Activated CD4-positive, alpha-beta T cell treated with anti-CD3 and anti-CD28 coated beads for 36 hours (primary cell): ENCODE measurements at places on chromosomes 3 and 15. TPM values are rescaled to one million over a fixed set of nuclear protein-coding genes. Genes with fewer than 3 reads are reported as not detected.

GRCh38 chr3:58560771-58561311 is 16.4 kb downstream of the FAM107A start:
- H3K27ac ChIP-seq = no peak overlapping the region
- H3K4me1 ChIP-seq = no peaks in the 10 kb centered on the region
- peak; percentile 12 for DNase-seq
- H3K27me3 ChIP-seq = peaks cover 3% of the 10 kb centered on the region
- H3K36me3 ChIP-seq = no peaks in the 10 kb centered on the region

DNA sequence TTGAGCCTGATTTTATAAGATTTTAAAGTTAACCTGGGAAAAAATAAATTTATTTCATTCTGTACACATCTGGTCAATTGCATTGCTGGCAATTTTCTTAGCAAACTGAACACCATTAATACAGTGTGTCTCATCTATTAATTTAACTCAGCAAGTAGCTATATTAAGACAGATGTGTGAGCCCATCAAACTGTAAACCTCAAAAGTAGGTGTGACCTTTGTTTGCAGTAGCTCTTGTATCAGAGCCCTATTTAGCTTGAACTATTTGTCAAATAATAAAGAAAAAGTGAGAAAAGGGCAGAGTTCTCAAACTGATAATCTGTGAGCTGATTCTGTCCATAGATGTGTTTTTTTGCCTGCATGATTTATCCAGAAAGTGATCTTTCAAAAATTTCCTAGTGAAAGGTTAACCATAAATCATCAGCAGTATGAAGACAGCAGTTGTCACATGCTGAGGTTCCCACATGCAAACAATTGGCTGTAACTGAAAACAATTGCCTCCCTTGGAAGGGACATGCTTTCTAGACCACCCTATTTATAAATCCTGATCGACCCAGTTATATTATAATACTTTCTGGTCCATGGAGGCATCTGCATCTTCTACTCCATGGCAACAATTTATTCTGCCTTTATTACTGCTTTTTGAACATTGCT is 646.5 kb downstream of the NSUN3 start:
- H3K4me3 ChIP-seq = no peak overlapping the region
- H3K27ac ChIP-seq = no peak overlapping the region
- no peaks in the 10 kb centered on the region for H3K4me1 ChIP-seq

DNA sequence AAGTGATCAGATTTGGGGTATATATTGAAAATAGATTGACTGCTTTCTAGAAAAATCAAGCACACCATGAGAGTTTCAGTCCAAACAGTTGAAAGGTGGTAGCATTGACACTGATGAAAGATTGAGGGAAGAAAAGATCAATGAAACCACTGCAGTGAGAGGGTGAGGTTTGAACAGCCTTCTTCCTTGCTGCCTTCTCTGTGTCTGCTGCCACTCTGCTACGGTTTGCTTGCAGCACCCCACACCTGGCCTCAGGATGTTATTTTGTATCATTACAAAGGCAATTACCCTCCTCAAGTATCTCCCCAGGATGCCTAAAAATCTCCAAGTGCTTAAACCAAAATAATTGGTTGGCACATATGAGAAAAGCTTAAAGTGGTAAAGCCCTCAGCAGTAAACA is 683.6 kb upstream of the ARPP21 start:
- H3K36me3 ChIP-seq = no peaks in the 10 kb centered on the region
- no peak overlapping the region for H3K4me3 ChIP-seq
- H3K27ac ChIP-seq = no peak overlapping the region
- peaks cover 4% of the 10 kb centered on the region for H3K27me3 ChIP-seq
- no peak for DNase-seq

GRCh38 chr3:18208856-18209255 is 216.3 kb downstream of the SATB1 start:
- peak; percentile 19 for DNase-seq
- no peak overlapping the region for H3K4me3 ChIP-seq
- peaks cover 21% of the 10 kb centered on the region for H3K4me1 ChIP-seq
- H3K27ac ChIP-seq = peak overlapping the region; percentile 64
- peaks cover 15% of the 10 kb centered on the region for H3K27me3 ChIP-seq

The XCR1 gene
- not detected for total RNA-seq

DNA sequence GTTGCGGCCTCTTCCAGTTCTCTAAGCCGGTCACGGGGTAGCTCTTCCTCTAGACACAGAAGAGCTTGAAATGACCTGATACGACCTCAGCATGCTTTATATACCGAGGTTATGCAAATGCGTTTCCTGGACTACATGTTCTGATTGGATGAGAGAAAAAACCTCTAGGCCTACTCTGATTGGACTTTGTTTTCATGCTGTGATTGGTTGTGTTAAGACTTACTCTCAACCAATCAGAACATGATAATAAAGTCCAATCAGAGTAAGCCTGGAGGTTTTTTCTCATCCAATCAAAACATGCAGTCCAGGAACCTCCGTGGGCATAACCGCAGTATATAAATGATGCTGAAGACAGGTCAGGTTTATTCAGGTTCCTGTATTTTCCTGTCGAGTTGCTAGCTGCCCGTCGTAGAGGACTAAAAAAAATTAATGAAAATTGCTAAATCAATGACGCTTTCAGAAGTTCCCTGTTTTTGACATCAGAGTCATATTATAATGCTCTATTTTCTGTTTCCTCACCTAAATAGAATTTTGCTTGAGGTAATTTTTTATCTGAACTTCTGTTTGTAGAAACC is 177.4 kb downstream of the POTEB3 start:
- H3K27ac ChIP-seq = no peak overlapping the region
- DNase-seq = no peak
- no peaks in the 10 kb centered on the region for H3K4me1 ChIP-seq
- no peaks in the 10 kb centered on the region for H3K27me3 ChIP-seq

DNA sequence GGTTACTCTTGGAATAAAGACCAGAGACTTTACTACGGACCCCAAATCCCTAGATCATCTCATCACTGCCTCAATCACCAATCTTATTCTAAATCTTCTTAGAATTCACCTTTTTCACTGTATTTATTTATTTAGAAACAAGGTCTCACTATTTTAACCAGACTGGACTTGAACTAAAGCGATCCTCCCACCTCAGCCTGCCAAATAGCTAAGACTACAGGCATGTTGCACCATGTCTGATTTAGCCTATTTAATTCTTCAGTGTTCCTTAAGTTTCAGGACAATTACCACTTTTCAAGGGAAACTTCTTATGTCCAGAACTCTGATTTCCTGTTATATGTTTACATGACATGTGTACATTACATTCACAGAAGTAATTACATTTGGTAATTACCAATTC is 238.0 kb upstream of the COL8A1 start:
- no peaks in the 10 kb centered on the region for H3K4me1 ChIP-seq
- no peak overlapping the region for H3K27ac ChIP-seq
- DNase-seq = no peak
- no peak overlapping the region for H3K4me3 ChIP-seq

- H3K4me1 ChIP-seq = peaks cover 30% of the 10 kb centered on the region
- no peak overlapping the region for H3K4me3 ChIP-seq
- no peaks in the 10 kb centered on the region for H3K27me3 ChIP-seq
- no peak overlapping the region for H3K27ac ChIP-seq
- no peak for DNase-seq
Observed at GRCh38 chr3:71600646-71601288, 17.2 kb upstream of the FOXP1 start.

DNA sequence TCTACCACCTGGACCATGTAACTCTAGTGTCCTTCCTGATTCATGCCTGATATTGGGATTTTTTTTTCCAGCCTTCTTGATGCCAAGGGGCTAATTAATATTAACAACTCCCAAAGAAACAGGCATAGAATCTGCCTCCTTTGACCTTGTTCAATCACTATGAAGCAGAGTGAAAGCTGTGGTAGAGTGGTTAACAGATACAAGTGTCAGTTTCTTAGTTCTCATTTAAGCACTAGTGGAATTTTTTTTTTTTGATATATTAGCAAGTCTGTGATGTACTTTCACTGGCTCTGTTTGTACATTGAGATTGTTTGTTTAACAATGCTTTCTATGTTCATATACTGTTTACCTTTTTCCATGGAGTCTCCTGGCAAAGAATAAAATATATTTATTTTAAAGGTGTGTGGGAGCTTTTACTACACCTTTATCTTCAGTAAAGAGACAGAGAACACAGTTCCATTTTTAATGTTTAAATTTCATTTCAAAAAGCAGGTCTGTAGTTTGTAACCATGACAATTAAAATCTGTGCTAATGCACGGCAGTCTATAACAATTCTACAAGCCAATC is 67.1 kb downstream of the TOP2B start:
- H3K27ac ChIP-seq = no peak overlapping the region
- H3K36me3 ChIP-seq = peaks cover 13% of the 10 kb centered on the region
- H3K27me3 ChIP-seq = no peaks in the 10 kb centered on the region
- no peak overlapping the region for H3K4me3 ChIP-seq

DNA sequence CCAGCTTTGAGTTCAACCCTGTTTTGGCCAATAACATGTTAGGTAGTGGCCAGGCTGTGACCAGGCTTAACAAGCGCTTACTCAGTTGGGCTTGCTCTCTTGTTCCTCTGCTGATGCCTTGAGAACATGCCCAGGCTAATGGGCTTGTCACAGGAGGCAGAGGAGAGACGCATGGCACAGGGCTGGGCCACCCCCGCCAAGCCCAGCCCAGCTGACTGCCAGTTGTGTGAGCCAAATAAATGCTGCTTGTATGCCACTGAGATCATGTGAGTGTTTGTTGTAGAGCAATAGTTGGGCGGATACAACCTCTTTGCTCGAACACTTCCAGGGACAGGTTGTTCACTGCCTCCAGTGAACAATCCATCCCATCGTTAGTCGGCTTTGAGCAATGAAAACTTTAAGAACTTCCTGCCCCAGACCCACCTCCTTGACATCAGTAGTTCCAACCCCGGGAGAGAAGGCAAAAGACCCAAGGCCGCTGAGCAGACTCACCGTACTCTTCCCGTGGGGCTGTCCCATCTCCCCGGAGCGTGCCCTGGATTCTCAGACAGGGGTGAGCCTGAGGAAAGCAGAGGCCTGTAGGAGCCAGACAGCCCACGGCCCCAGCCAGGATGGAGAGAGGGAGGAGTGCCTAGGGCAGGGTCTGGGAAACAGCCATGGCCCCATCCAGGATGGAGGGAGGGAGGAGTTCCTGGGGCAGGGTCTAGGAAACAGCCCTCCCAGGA is 4.1 kb downstream of the PLA2G4F start:
- no peaks in the 10 kb centered on the region for H3K36me3 ChIP-seq
- no peak overlapping the region for H3K27ac ChIP-seq
- DNase-seq = no peak
- no peak overlapping the region for H3K4me3 ChIP-seq
- no peaks in the 10 kb centered on the region for H3K27me3 ChIP-seq

GRCh38 chr3:154818676-154819255 is 261.4 kb upstream of the MME start:
- H3K4me1 ChIP-seq = no peaks in the 10 kb centered on the region
- H3K27me3 ChIP-seq = no peaks in the 10 kb centered on the region
- H3K4me3 ChIP-seq = no peak overlapping the region
- no peak for DNase-seq
- H3K27ac ChIP-seq = no peak overlapping the region
- H3K36me3 ChIP-seq = no peaks in the 10 kb centered on the region
